ENCODE measurements at places on chromosomes 16 and 17.

GRCh38 chr17:58265271-58265670 lies 15.5 kb downstream of the MPO start:
- DNase-seq = no peak

DNA sequence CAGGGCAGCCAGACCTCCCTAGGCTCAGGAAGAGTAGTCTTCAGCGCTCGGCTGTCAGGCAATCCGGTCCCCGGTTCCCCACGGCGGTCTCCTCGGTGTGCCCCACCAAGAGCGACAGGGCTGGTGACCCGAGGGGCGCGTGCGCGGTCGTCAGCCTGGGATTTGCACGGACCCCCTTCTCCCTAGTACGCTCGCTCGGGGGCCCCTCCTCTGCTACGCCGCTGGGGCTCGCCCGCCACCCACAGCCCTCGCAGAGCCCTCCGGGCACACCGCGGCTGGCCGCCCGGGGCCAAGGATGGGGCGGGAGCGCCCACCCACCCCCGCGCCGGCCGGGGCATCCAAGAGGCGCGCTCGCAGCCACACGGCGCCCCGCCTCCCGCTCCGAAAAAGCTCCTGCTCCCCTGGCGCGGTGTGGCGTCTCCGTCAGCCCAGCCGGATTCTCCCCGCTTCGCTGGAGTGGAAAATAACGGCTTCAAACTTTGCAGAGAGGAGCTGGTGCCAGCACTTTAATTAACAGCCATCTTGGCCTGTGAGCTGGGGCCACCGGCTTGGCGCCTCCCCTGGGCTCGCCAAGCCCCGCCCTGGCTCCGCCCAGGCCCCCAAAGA lies 2.1 kb upstream of the C1QL1 start:
- DNase-seq = peak; percentile 17

- DNase-seq = no peak
Observed at GRCh38 chr17:9224485-9224884, 203.2 kb downstream of the NTN1 start.

DNA sequence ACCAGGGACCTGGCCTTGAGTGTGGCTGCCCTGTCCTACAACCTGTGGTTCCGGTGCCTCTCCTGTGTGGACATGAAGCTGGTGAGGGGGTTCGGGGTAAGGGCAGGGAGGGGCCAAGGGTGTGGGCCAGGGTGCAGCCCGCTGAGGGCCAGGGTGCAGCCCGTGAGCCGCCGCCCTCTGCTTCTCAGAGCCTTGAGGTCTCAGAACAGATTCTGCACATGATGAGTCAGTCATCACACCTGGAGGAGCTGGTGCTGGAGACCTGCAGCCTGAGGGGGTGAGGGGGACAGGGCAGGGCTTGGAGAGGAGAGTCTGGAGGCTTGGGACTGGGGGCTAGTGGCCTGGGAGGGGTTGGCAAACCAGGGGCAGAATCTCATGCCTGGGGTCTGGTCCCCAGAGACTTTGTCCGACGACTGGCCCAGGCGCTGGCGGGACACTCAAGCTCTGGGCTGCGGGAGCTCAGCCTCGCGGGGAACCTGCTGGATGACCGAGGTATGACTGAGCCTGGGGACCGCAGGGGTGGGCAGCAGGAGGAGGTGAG lies 2.2 kb downstream of the CARMIL2 start:
- no peak for DNase-seq

DNA sequence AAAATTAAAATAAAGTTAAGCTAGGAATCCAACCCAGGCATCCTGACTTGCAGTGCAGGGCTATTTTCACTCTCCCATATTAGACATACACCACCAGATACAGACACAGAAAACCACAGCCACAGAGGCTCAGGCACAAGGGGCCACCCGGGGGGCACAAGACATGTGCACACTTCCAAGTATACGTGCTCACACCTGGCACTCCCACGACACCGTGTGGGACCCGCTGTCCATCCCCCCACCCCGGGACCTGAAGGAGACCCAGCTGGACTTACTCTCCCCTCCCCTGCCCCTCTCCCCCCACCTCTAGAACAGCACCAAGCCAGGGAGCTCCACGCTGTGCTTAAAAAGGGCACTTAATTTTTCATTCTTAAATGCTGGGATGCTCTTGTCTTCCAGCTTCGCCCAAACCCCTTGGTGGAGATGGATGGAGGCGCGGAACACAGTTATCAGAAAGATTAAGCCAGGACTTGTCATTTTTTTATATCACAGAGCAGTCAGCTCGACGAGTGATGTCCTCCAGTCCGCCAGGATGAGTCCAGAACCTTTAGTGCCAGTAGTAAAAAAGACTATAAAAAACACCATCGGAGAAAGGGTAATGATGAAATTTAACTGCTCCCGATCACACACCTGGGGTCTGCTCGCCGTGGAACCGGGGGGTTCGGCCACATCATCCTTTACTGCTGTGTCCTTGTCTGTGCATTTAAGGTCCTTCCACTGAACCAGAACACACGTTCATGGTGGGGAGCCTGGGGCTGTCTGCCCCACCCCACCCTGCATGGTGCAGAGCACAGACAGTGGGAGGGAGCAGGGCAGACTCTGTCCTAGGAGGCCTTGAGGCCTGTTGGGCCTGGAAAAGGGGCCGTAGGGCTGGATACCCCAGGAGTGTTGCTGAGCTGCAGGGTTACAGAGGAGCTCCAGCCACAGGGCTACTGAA lies 73.3 kb upstream of the LHX1 start:
- no peak for DNase-seq

GRCh38 chr16:87698241-87698640 lies 67.5 kb downstream of the KLHDC4 start:
- no peak for DNase-seq

DNA sequence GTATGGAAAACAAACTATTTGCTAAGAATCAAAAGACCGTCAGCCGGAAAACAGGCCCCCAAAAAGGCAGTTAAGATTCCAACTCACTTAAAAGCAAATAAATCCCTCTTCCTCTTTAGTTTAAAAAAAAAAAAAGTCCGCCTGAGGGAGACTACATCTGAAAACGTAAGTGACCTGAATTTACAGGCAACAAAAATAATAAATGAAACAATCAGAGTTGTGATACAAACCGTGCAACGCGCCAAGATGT lies 1.1 kb downstream of the KANSL1 start:
- no peak for DNase-seq

DNA sequence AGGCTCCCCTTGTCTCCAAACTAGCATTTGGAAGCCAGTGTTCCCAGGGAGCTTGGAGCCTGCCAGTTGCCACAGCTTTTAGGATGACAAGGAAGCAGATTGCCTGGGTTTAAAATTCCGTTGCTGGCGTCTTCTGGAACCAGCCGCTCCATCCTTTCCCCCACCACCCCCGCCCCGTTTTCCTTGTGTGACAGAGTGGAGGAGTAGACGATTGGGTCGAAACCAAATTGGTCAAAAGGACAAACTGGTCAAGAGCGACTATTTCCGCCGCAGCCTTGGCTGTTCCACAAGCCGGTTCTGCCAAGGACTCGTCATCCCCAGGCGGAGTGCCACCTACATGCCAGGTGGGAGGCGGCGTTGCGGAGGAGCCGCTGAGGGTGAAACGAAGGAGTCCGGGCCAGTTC lies 91.1 kb downstream of the RPA1 start:
- no peak for DNase-seq

GRCh38 chr16:67339453-67339852 lies 12.8 kb downstream of the LRRC36 start:
- DNase-seq = peak; percentile 38

- no peak for DNase-seq
Observed at GRCh38 chr16:70399951-70400350, 38.9 kb downstream of the ST3GAL2 start.

DNA sequence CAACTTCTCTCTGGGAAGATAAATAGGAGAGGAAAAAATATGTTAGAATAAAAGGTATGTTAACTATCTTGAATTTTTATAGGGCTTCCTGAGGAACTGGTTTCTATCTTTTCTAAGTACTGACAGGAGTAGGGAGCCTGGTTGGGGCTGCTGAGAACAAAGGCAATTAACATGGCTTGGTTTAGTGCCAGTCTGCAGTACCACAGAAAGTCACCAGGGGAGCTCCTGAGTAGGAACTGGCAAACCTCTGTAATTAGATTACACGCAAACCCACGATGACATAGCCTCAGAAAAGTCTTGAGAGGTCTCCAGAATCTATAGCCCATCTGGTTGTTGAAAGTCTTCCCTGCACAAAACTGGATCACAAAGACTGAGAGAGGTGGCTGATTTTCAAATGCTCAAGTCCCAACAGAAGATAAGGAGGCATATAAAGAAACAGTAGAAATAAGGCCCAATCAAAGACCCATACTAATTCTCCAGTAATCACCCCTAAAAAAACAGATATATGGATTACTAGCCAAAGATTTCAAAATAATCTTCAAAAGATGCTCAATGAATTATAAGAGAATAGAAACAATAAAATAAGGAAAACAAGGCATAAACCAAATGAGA lies 11.7 kb upstream of the CNTNAP4 start:
- DNase-seq = peak; percentile 24

- peak; percentile 99 for DNase-seq
Observed at GRCh38 chr17:16380640-16381495, at the start of gene UBB. UBB (plus strand) TSS chr17:16381091; CDS start chr17:16381908, 817 bp downstream.

- DNase-seq = peak; percentile 84
Observed at GRCh38 chr17:49646391-49647255, 31.3 kb downstream of the SPOP start.

- no peak for DNase-seq
Observed at GRCh38 chr17:15216481-15216880, 48.6 kb downstream of the PMP22 start.

GRCh38 chr17:81735264-81736102 lies 23.4 kb downstream of the SLC25A10 start:
- DNase-seq = peak; percentile 20

- DNase-seq = no peak
Observed at GRCh38 chr16:21622545-21622944, 23.2 kb downstream of the METTL9 start.

GRCh38 chr17:48254896-48255295 lies 147.3 kb downstream of the SNX11 start:
- peak; percentile 6 for DNase-seq

- DNase-seq = peak; percentile 70
Observed at GRCh38 chr17:36463916-36464764, 22.3 kb upstream of the ZNHIT3 start.

GRCh38 chr17:46974086-46974485 lies 5.0 kb downstream of the RPRML start:
- no peak for DNase-seq

DNA sequence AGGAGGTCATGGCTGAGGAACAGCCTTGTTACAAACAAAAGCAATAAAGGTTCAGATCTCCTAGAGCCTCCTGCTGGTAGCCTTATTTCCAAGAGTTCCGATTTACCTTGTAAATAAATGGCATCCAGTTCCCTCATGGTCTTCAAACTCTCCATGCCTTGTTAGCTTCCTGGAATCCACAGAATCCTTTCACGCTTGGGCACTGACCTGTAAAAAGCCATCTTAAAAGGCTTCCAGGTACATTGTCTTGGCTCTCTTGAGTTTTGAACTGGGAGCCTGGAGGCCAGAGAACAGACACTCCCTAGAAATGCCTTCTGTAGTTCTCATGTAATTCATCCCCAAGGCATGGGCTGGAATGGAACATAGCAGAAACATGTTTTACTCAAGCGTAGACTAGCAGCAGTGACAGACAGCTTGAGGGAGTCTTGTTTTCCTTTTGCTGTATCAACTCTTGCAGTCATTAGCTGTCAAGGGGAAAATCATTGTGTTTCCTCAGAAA lies 207.9 kb downstream of the SNX29 start:
- DNase-seq = no peak

DNA sequence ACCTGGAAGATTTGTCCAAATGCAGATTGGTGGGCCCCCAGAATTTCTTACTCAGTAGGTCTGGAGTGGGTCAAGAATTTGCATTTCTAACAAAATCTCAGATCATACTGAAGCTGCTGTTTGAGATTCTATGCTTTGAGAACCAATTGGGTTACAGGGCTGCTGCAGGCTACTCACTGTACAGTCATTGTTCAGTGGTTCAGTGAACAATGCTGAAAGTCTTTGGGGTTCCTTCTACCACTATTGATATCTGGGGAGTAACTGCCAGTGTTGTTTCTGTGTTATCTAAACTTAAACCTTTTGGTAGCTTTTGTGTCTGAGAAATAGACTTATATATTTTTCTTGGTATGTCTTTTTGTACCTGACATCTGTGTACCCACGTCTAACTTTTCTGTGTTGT lies 187.5 kb downstream of the TANC2 start:
- DNase-seq = no peak

DNA sequence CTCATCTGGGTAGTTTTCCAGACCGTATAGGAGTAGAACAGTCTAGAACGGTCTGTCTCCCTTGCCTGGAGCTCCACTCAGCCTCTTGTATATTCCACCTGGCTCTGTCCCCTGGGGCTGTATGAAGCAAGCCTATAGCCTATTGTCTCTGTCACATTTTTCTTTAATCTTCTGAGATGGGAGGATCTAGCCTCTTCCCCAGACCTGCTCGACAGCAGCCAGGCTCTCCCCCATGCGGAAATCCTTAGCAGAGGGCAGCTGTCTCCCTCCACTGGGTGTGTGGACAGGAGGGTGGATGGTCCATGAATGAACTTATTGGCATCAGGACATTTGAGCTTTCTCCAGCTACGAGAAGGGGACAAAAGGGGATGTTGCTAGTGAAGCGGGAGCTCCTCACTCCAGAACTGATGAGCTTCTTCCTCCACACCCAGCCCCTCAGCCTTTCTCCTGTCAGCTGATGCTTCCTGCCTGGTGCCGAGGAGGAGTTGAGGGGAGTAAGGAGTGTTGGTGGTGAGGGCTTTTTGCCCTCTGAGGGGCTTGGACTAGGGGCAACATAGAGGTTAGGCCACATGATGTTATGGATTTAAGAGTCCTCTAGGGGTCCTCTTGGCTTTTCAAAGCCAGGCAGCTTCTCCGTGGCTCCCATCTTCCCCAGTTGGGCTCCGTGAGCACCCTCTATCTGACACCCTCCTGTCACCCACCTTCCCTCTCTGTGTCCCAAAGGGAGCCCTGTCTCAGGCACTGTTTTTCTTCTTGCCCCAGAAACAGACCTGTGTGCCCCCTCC lies 28.0 kb downstream of the ARHGAP23 start:
- DNase-seq = no peak

DNA sequence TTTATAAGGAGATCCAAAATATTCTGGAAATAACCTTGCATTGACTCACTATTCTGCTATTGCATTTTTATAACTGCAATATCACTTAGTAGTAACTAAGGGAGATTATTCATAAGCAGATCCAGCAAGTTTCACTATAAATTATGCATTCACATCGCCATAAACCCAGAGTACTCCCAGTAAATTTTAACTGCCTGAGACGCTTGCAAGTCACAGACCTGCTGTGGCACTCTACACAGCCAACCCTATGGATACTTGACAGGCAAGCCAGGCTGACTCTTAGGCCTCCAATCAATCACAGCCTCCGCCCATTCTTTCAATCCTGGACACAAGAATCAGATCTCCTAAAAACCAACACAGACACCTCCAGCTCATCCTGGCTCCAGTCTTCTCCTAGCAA lies 28.2 kb downstream of the USP31 start:
- no peak for DNase-seq
